ENCODE measurements at places on chromosomes 11 and 22.

DNA sequence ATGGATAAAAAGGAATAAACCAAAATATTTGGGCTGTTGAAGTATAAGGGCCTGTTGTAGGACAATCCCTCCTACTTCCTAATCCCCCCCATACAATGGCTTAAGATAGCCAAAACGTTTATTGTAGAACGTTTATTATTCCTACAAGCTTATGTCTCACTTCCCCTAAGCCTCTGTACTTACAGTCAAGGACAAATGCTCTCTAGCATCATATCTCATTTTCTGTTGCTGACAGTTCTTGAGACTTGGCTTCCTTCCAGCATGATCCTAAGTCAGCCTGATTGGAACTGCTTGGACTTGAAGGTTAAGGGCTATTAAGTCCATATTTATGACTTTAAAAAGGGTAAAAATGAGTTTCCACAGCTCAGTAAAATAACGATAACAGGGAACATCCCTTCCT is 8.8 kb downstream of the MISFA start:
- DNase-seq = no peak

GRCh38 chr11:85750646-85751045 is 60.3 kb downstream of the SYTL2 start:
- no peak for DNase-seq

DNA sequence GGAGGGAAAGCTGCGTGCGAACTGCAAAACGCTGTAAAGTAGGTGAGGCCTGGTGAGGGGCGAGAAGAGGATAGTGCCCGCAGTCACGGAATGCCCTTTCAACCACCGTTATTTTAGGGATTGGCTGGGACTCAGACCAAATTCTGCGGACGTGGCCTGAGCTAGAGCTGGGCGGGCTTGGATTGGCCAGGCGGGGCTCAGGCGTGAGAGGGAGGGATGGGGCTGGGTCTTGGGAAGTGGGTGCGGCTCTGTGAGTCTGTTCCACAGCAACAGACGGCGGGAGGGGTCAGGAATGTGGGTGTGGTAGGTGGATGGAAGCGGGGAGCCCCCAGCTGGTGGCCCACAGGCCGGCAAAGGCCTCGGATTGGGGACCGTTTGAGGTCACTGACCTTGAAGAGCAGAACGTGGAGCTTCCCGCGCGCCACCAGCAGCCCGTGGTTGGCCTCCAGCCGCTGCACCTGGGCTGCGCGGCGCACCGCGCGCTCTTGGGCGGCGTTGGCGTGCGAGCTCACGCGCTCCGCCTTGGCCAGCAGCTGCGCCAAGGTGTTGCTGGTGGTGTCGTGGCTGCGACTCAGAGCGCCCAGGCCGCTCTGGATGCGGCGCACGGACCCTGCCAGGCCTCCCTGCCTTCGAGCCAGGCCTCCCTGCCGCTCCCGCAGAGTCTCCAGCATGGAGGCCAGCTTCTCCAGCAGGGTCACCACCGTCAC is 444 bp downstream of the CAVIN3 start:
- peak; percentile 80 for DNase-seq

DNA sequence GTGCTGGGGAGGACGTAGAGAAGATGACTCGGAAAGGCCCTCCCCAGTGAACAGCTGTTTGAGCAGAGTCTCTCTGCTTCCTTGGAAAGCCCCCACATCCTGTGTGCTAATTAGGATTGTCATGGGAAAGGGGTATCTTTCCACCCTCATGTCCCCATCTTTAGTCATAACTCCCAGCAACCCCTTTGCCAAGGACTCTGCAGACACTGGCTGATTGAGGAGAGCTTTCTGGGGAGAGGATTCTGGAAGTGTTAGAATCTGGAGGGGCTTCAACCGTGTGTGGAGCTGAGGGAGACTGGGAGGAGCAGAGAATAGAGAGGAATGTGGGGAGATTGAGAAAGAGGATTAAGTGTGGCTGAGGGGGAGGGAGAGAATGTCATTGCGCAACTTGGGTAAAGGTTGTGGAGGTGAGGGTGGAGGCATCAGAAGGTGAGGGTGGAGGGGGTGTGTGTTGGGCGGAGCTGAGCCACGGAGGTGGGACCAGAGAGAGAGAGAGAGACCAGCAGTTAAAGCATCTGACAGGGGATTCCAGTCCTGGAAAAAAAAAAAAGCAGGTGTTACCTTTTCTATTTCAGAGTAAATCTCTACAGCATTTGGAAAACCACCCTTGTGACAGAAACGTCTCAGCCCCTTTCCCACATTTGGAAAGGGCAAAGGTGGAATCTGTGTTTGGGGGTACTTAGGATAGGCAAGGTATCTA is 2.2 kb downstream of the DTX4 start:
- peak; percentile 36 for DNase-seq

GRCh38 chr11:15288863-15289262 is 174.1 kb downstream of the INSC start:
- no peak for DNase-seq

GRCh38 chr11:14552089-14552488 is 31.9 kb upstream of the PSMA1 start:
- no peak for DNase-seq

DNA sequence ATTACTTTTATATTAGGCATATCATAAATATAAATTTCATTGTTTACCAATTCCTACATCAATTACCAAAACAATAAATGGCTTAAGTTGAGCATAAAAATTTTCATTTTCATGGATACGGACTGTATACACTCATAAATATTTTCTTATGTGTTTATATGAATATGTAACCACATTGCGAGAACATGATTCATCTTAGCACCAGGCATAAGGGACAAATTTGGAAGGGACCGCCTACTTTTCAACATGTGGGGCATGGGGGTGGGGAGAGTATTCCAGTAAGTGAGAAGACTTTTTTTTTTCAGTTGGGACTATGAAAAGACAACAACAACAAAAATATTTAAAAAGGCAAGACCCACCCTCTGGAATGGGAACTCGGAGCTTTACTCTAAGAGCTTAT is 296.1 kb downstream of the RAB38 start:
- DNase-seq = no peak

DNA sequence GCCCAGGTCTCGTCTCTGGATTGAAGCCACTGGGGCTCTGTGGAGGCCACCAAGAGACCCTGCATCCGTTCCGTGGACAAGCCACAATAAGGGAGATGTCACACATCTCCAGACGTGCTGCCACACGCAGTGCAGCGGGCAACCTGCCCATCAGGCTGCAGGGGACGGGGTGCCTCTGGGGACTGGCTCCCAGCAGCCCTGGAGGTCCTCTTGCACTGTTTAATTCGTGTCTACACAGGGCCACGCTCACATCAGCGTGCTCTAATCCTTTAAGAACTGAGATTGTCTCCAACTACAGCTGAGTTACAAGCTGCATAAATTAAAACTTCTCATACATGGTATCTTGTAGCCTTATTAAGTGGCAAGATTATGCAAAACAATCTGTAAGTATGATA is 1232.2 kb downstream of the BRD1 start:
- DNase-seq = no peak

DNA sequence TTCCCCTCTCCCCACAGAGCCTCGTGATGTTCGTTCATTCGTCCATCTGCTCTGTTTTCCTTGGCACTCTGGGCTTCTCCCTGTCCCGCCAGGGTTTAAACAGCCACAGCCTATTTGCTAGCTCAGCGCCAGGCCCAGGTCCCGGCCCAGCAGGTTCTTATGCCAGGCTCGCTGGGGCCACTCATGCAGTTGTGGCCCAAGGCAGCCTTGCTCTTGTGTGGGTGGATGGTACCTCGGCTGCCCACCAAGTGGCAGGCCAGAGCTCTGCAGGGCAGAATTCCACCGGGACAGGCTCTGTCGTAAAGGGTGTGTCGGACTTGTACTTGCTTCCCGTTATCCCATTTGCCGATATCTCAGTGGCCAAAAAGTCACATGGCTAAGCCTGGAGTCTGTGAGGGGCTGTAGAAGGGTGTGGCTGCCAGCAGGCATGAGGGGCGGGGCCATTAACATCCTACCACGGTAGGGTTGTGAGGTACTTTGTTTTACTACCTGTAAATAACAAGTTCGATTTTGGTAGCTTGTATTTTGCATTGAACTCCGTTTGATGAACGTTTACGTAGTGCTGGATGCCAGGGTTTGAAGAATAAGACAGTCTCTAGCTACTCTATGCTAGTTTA is 7.9 kb downstream of the FAM118A start:
- no peak for DNase-seq

- no peak for DNase-seq
These were observed 359.9 kb downstream of the ETS1 start for GRCh38 chr11:128227466-128227865.

DNA sequence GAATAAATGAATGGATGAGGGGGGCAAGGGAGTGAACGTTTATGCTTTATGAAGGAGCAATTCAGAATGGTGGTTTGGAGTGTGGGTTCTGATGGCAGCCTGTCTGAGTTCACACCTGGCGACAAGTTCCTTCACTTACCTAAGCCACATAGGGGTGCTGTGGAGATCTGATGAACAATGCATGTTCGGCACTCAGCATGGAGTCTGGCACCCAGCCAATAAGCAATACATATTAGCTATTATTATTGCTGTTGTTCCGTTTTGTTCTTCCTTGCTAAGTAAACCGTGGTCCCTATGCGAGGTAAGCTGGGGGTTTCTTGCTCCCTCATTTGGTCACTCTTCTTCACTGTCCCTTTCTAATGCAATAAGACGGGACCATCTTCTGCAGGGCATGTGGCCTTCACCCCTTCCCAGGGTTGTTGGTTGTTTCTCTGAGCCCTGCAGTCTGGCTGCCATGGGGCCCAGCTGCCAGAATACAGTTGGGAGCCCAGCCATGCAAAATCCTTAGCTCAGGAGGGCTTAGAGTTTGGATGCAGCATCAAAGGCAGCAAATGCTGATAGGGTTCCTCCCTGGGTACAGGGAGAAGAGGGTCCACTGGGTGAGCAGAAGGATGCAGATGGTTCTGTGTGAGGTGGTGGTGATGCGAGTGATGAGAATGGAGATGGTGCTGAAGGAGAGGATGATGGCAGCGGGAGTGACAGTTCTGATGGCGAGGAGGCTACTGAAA is 6.4 kb upstream of the PKNOX2 start:
- no peak for DNase-seq

DNA sequence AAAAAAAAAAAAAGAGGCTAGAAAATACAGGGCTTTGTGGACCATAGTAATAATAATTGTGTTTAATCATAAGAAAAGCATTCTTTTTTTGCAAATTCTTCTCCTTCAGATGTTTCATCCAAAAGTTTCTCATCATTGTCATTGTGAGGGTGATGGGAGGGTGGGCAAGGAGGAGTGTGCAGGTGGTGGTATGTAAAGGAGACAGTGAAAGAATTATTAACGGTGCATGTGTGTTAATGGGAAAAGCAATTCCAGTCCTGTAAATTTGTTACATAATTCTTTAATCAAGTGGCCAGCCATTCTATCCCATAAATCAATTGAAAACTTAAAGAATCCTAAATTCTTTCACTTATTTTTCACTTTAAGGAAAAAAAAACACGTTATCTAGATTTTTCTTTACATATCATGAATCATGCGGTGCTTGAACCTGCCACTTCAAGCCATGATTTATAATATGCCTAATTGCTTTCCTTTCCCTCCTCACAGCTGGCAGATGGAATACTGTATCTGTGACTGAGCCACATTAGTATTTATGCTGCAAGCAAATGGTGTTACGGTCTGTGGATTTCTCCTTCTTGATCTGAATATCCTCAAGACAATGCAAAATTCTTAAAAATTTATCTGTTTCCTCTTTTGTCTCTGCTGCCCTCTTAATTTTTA is 318.5 kb downstream of the JRKL start:
- peak; percentile 14 for DNase-seq

DNA sequence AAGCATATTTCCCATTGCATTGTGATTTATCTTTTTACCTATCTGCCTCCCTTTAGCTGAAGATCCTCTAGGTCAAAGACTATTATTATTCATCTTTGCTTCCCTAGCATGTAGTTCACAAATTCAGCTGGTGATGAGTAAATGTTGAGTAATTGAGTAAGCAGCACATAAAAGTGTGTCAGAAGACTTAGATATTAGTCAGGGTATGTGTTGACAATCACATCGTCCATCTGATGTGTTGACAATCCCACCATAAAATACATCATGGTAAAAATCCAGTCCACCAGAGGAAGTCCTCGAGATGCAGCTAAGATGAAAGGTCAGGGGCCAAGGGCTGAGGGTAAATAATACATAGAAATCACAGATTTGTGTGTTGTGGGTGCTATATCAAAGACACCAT is 22.9 kb upstream of the ABTB2 start:
- peak; percentile 72 for DNase-seq

GRCh38 chr11:11985016-11985715 is 23.3 kb downstream of the DKK3 start:
- no peak for DNase-seq

DNA sequence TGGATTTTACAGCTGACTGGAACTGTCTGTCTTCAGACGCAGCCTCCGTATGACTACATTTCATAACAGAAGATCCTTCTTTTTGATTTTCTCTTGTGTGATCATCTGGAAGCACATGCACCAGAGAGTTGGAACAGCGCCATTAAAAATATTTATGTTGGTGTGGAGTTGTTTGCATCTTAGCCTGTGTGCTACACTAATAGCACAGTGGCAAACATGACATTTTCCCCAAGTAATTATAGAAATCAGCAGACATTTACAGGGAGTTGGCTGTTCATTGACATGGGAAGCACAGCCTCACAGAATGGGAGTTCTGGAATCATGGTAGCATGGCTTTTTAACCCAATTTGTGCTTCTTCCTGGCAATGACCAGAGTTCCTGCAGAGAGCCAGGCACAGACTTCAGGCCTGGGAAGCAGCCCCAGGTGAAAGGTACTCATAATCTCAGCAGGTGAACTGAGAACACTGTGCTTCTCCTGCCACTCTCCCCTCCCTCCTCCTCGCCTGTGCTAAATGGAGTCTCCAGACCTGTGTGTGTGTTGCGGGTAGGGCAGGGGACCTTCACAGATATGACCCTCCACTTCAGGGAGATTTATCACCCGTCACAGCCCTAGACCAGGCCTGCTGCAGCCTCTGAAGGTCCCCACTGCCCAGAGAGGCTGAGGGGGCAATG is 82.8 kb upstream of the PLET1 start:
- DNase-seq = no peak

DNA sequence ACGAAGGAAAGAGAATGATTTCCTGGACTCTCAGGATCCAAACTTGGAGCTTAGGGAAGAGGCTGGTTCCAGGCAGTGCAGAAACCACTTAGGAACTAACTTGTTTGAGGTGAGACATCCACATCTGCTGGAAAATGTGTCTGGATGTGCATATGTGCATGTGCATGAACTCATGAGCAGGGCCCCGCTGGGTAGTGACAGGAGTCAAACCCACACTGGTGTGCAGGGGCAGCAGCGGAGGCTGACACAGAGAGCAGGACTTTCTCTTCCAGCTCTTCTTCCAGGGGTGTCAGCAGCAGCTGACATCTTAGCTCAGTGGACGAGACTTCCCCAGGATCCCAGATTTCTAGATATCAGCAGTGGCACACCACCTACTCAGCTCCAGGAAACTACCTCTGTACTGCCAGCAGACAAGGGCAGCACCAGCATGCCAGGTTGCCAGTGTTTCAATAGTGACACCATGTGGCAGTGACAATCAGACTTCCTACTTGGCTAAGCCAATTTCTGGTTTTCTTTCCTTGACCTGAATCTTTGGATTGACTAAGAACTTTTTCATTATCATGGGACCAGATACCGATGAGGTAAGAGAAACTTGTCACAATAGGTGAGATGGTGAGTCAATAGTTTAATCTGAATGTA is 227.5 kb upstream of the ZC3H12C start:
- DNase-seq = no peak

All from kidney glomerular epithelial cell (primary cell).